ENCODE measurements at places on chromosomes 1 and 21. TPM values are rescaled to one million over a fixed set of nuclear protein-coding genes. Genes with fewer than 3 reads are reported as not detected.

The RPE65 gene
- not detected for total RNA-seq

The OR2AK2 gene
- not detected for total RNA-seq

The HAX1 gene
- total RNA-seq: 83.6 TPM

The BMP8B gene
- 4.9 TPM for total RNA-seq

The DSTYK gene
- 5.7 TPM for total RNA-seq

The KRTAP12-3 gene
- not detected for total RNA-seq

The CD55 gene
- total RNA-seq: 70.7 TPM

The MMP23B gene
- 3.0 TPM for total RNA-seq

The LEFTY1 gene
- 211 TPM for total RNA-seq

The DNAH14 gene
- total RNA-seq: 9.6 TPM

The SMIM1 gene
- 1.9 TPM for total RNA-seq

The PRDM15 gene
- 3.2 TPM for total RNA-seq

The CLCA2 gene
- 1.2 TPM for total RNA-seq

The ATP6V1G3 gene
- total RNA-seq: not detected

DNA sequence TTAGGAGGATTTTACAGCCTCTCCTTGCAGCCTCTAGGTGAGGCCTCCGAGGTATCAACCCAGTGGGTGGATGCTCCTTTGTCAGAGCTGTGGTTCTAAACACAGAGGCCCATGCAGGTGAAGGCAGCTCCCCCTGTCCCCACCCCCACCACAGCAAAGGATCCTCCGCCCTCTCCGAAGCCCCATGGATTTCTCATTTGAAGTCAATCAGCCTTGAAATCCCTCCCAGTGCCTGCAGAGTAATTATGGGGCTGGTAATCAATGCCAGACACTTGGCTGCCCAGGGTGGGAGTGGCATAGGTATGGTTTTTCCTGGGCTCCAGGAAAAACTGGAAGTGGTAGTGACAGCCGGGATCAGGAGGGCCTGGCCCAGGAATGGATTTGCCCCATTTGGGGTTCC lies 119.5 kb upstream of the CSF3R start:
- no peak for DNase-seq
- H3K27ac ChIP-seq: no peak overlapping the region
- no peak overlapping the region for H3K4me3 ChIP-seq
- H3K27me3 ChIP-seq: no peaks in the 10 kb centered on the region
- H3K36me3 ChIP-seq: no peaks in the 10 kb centered on the region

DNA sequence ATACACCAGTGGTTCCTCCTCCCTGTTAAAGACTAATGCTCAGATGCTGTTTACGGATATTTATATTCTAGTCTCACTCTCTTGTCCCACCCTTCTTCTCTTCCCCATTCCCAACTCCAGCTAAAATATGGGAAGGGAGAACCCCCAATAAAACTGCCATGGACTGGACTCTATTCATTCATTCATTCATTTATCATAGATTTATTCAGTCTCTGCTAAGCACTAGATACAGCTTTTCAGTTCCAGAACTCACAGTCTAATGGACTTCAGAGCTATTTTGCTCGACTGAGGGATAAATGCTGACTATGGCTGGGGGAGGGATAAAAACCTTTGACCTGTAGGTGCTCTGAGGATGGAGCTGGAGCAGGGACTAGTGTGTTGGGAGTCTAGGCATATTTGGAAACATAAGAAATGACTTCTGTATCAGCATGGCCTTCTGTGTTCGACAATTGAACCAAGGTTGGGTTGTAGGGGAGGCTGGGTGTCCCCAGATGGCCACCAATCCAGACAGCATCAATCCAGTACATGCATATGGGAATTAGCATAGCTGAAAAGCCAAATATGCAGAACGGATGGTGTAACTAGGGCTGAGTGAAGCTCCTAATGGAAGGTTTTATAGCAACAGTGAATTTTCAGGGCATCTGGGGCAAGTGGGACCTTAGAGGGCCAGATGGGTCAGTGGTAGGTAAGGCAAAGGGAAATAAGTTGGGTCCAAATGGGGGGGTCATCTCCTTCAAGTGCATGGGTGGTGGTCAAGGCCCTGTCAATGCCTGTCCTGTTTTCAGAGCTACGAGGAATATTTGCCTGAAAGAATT lies 4.1 kb downstream of the APOA2 start:
- no peak overlapping the region for H3K4me3 ChIP-seq
- H3K36me3 ChIP-seq: no peaks in the 10 kb centered on the region
- H3K27me3 ChIP-seq: no peaks in the 10 kb centered on the region
- H3K27ac ChIP-seq: no peak overlapping the region
- no peak for DNase-seq

DNA sequence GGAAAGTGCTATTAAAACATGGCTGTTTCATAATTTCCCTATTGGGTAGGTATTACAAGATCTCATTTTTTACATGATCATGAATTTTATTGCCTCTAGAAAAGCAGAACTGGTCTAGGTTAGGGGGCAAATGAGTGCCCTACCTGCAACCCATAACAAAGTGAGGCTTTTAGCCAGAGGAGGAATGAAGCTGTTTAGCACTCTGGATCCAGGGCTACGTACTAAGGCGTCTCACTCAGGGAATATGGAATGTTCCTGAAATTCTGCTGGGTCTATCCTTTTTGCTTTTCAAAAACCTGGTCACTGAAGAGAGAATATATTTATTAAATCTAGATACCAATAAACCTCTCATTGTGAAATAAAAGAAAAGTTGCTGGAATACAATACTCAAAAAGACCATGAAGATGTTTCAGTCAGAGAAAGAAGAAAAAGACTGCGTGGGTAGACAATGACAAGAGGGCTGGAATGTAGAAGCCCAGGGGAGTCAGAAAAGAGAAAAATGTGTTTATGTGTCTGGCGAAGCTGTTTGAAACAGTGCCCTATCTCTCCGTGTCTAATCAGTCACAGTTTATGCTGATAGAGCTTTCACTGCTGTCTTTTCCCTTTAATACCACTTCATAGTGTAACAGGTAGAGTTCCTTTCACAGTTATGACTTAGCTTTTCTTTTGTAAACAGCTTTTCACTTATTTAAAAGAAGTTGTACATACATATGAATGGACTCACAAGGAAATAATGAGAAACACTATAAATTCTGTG lies 25.0 kb upstream of the SYDE2 start:
- H3K36me3 ChIP-seq: no peaks in the 10 kb centered on the region
- no peak overlapping the region for H3K4me3 ChIP-seq
- peak overlapping the region; percentile 13 for H3K27ac ChIP-seq
- no peak for DNase-seq
- H3K27me3 ChIP-seq: no peaks in the 10 kb centered on the region
- peaks cover 6% of the 10 kb centered on the region for H3K4me1 ChIP-seq

GRCh38 chr1:219144658-219145315 lies 28.9 kb upstream of the LYPLAL1 start:
- no peak overlapping the region for H3K27ac ChIP-seq
- H3K27me3 ChIP-seq: no peaks in the 10 kb centered on the region
- DNase-seq: no peak
- no peaks in the 10 kb centered on the region for H3K4me1 ChIP-seq
- no peaks in the 10 kb centered on the region for H3K36me3 ChIP-seq

DNA sequence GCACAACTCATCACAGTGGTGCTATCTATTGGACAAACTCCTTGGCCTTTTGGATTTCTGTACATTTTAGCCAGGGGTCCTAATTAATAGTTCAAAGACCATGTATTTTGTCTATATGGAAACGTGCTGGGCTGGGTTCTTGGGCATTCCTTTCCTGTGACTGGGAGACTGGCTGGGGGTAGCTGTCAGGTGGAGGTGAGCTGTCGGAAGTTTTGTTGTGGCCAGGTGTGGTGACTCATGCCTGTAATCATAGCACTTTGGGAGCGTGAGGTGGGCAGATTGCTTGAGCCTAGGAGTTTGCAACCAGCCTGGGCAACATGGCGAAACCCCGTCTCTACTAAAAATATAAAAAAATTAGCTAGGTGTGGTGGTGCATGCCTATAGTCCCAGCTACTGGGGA lies 392.4 kb downstream of the RPS6KC1 start:
- no peaks in the 10 kb centered on the region for H3K36me3 ChIP-seq
- no peak overlapping the region for H3K4me3 ChIP-seq
- no peaks in the 10 kb centered on the region for H3K27me3 ChIP-seq
- no peaks in the 10 kb centered on the region for H3K4me1 ChIP-seq
- H3K27ac ChIP-seq: no peak overlapping the region

- H3K4me1 ChIP-seq: peaks cover 4% of the 10 kb centered on the region
- no peak for DNase-seq
- H3K36me3 ChIP-seq: no peaks in the 10 kb centered on the region
- H3K4me3 ChIP-seq: no peak overlapping the region
- H3K27ac ChIP-seq: no peak overlapping the region
- H3K27me3 ChIP-seq: no peaks in the 10 kb centered on the region
Measured at GRCh38 chr1:209746451-209747165, 9.2 kb upstream of the TRAF3IP3 start.

- no peaks in the 10 kb centered on the region for H3K36me3 ChIP-seq
- H3K27me3 ChIP-seq: no peaks in the 10 kb centered on the region
- DNase-seq: no peak
- H3K4me3 ChIP-seq: peak overlapping the region; percentile 76
- peak overlapping the region; percentile 11 for H3K27ac ChIP-seq
- peaks cover 6% of the 10 kb centered on the region for H3K4me1 ChIP-seq
Measured at GRCh38 chr1:206471415-206471801, 1.1 kb downstream of the IKBKE start.

- no peak overlapping the region for H3K27ac ChIP-seq
- no peaks in the 10 kb centered on the region for H3K36me3 ChIP-seq
- no peak overlapping the region for H3K4me3 ChIP-seq
- H3K4me1 ChIP-seq: no peaks in the 10 kb centered on the region
Measured at GRCh38 chr1:152039461-152039860, 2.7 kb upstream of the S100A11 start.

GRCh38 chr1:229665912-229666558 lies 40.0 kb downstream of the URB2 start:
- DNase-seq: no peak
- no peak overlapping the region for H3K27ac ChIP-seq
- H3K4me3 ChIP-seq: no peak overlapping the region
- no peaks in the 10 kb centered on the region for H3K4me1 ChIP-seq

GRCh38 chr1:214514032-214514818 lies 37.2 kb downstream of the PTPN14 start:
- no peak for DNase-seq
- H3K27ac ChIP-seq: no peak overlapping the region

GRCh38 chr1:31615939-31616338 lies 1.6 kb upstream of the HCRTR1 start:
- H3K27me3 ChIP-seq: peaks cover 9% of the 10 kb centered on the region
- DNase-seq: no peak
- H3K27ac ChIP-seq: no peak overlapping the region
- peaks cover 7% of the 10 kb centered on the region for H3K4me1 ChIP-seq

DNA sequence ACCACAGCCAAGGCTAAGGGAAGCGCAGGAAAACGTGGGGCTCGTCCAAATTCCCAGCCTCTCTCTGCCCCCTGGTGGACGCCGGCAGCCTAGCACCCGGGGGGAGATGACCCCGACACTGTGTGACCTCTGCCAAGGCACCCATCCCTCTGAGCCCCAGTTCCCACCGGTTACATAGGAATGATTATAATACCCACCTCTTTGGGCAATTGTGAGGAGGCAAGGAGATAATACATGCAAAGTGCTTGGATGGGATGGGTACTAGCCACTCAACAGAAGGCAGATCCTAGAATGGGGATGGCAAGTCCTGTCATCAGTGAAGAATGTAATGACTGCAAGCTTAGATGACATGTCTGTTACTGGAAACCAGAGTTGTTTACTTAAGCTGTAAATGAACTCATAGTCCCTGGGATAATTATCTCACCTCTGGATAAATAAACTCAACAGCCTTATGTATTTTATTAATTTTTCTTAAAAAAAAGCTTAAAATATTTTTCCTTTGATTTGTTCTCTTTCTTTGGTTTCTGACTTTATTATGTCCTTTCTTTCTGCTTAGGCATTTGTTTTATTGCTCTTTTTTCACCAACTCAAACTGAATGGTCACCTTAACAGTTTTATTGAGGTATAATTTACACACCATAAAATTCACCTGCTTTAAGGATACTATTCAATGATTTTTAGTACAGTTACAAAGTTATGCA lies 11.3 kb upstream of the BMP8B start:
- peak; percentile 88 for DNase-seq
- no peaks in the 10 kb centered on the region for H3K36me3 ChIP-seq
- H3K27me3 ChIP-seq: no peaks in the 10 kb centered on the region
- no peak overlapping the region for H3K27ac ChIP-seq
- H3K4me3 ChIP-seq: no peak overlapping the region

DNA sequence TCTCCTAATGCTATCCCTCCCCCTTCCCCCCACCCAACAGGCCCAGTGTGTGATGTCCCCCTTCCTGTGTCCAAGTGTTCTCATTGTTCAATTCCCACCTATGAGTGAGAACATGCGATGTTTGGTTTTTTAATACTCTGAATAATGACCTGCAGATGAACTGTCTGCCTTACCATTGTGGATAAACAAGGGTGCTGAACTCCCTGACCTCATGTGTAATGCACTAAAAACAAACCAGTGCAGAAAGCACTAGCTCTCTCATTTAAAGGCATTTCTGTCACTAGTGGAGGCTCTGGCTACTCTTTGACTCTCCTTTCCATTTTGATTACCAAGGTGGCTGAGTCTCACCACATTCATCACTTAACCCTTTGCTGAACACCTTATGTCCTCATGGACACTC lies 23.1 kb upstream of the TRAF3IP3 start:
- H3K4me1 ChIP-seq: no peaks in the 10 kb centered on the region
- DNase-seq: no peak
- H3K4me3 ChIP-seq: no peak overlapping the region
- H3K27ac ChIP-seq: no peak overlapping the region

DNA sequence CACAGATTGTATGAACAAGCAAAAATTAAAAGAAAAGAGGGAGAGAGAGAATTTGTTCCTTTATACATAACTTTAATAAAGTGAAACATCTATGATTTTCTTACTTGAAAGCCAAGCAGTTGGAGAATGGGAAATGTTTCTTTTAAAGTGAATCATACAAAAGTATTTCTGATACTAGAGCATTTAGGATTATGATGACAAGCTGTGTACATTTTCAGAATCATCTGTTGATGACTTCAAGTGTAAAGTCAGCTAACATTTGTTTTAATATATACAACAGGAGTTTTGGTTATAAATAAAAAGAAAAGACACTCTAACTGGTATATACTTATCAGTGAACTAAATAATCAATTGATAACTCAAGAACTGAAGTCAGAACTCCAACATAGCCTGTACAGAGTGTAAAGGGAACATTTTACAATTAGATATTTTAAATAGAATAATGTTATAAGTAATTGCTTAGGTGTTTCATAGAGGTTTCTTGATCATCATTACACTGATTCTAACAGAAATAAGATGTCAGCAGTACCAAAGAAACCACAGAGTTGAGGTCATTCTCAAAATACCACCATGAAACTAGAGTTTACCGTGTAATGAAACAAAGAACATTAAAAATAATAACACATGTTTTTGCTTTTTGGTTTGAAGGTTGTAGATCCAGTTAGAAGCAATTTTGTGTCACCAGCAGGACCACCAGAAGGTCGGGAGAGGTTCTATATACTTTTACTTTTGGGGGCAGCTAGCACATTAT lies 103.4 kb downstream of the COL24A1 start:
- no peak overlapping the region for H3K27ac ChIP-seq
- no peaks in the 10 kb centered on the region for H3K4me1 ChIP-seq
- no peak for DNase-seq
- no peak overlapping the region for H3K4me3 ChIP-seq
- H3K36me3 ChIP-seq: no peaks in the 10 kb centered on the region
- no peaks in the 10 kb centered on the region for H3K27me3 ChIP-seq
